Cortex of kidney (tissue), 1 donor: ENCODE measurements at places on chromosomes 5 and 9.

DNA sequence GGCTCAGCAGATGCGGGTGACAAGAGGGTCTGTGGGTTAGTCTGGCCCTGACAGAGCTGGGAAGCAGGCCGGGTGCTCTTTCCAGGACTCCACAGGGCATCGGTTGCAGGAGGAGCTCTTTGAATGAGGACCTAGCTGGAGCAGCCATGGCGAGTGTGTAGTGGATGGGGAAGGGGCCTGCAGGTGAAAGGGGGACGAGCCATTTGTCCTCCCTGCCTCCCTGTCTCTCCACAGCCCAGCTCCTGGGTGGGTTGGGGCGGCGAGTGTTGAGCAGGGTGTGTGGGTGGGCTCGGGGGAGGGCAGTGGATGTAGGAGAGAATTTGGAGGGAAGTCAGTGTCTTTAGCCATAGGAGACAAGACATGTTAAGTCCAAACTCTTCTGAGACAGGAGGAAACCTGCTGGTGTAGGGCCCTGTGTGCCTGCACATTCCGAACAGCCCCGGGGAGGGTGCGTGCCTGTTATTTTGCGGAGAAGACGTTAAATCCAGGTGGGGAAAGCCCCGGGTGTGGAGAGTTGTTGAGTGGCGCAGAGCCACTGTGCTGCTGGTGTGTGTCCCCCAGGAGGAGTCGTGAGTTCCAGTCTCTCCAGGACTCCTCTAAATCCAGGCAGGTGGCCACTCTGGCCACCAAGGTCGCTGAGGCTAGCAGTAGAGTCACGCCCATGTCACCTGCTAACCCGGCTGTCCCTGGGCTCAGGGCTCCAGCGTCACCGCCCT lies 73.6 kb downstream of the PSMB7 start:
- no peak for DNase-seq

DNA sequence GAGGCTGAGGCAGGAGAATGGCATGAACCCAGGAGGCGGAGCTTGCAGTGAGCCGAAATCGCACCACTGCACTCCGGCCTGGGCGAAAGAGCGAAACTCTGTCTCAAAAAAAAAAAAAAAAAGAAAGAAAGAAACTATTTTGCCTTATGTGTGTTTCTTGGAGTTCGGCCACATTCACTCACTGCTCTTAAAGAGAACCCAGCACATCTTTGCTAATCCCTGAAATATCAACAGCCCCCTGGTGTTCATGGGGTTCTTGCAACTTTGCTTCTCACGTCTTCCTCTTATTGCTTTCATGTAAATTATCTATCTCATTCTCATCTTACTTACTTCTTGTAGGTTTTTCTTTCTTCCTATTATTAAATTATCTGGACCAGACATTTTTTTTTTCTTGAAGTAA lies 126.3 kb upstream of the ASTN2 start:
- DNase-seq: no peak

- no peak for DNase-seq
Measured at GRCh38 chr9:81410201-81410600, 279.1 kb downstream of the TLE1 start.

DNA sequence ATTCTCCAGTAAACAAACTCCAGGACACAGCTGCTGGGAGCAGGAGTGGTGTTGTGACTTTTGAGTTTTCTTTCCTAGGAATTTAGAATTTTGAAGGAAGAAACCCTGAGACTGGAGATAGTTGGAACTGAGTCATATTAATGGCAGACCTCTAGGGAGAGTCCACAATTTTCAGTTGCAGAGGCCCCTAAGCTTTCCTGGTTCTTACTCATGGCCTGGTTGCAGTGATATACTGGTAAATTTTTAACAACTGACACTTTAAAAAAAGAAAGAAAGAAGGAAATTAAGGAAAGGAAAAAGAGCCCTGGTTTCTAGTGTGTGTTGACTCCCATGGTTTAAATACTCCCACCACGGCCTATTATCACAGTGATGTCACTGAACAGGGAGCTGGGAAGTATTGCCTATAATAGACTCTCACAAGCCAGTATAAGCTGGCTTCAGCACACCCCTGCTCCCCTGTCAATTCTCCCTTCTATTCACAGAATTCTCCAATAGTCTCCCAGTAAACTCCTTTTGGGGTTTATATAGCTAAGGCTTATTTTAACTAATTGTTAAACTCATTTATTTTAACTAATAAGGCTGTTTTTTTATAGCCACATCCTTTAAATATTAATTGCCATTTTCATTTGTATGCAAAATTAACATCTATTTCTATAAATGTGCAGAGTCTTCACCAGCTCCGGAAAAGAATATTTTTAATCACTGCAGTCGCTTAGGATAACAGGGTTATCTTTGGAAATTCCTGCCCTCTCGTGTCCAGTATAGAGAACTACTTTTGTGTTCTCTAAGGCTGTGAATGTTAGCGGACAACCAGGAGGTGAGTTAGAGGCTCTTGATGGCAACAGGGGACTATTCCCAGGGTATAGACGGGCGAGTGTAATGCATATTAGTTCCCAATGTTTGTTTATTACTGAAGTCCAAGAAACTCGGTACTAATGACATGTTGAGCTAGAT lies 59.7 kb downstream of the GGTA1 start:
- DNase-seq: no peak

- DNase-seq: no peak
Measured at GRCh38 chr9:132241840-132242620, 80.2 kb downstream of the NTNG2 start.

DNA sequence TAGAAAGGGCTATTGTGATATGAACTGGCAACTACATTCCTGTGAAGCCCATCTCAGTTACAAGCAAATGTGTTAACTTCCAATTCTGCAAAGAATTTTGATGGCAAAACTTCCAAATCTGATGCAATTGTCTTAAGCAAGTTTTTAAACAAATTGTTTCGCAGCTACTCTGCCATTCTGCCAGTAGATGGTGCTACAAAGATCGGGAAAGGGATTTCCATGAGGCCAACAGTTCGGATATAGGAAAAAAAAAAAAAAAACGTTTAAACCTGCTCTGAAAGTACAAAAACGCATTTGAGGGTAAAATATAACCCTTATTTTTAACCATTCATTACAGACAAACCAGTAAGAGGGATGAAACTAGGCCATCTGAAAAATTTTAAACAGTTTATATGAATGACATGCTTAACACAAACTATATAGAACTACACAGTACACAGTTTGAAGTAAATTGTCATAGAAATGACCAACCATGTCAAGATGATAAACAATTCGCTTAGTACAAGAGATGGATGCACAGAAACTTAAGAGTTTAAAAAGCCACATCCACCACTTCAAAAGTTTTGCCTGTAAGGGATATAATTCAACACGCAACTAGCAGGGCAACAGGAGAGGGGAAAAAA lies 2.2 kb downstream of the HNRNPA0 start:
- no peak for DNase-seq

DNA sequence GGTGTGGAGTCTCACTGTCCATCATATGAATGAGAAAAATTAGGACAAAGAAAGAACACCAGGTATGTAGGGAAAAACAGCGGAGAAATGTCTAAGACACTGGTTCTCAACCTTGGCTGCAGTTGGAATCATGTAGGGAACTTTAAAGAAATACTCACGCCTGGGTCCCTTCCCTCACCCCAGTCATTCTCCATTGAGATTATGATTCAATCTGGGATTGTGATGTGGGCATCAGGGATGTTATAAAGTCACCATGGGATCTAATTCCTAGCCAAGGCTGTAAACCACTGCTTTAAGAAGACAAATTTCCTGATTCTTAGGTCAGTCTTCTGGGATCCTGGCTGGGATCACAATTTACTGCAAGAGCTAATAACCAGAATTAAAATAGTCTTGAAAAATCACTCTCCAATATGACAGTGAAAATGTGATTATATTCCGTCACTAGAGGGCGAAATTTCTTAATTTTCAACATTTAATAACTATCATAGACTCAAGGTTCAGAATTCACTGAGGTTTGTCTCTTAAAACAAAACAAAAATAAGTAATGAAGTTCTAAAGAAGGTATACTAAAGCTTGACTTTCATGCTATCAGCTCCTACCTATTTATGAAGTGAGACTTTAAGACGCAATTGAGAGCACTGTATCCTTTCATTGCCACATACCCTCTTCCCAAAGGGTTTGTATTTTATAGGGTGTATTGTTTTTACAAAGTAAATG lies 60.5 kb downstream of the GLDC start:
- no peak for DNase-seq
